T-helper 22 cell (primary cell): ENCODE measurements at places on chromosomes 12 and 14.

DNA sequence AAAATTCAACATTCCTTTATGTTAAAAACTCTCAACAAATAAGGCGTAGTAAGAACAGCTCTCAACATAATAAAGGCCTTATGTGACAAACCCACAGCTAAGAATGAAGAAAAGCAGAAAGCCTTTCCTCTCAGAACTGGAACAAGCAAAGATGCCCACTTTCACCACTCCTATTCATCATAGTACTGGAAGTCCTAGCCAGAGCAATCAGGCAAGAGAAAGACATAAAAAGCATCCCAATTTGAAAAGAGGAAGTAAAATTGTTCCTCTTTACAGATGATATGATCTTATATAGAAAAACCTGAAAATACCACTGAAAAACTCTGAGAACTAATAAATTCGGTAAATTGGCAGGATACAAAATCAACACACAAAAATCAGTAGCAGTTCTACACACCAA is 52.1 kb downstream of the STON2 start:
- no peak for DNase-seq

DNA sequence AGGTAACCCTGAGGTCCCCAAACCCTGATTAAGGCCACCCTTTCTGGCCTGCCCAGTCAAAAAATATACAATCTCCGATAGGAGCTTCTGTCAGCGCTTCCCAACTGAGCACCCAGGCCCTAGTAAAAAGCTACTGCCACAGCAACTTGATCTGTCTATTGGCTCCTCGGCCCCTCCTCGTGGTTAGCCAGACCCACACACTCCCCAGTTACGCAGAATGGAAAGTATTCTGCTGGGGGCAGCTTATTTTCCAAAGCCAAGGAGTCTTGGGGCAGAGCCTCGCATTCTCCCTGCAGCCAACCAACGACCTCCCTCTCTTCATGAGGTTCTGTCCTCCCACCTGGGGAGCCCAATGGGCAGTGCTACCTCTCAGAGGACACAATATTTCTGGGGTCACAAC is 32.1 kb downstream of the FMNL3 start:
- DNase-seq = no peak

- no peak for DNase-seq
Observed at GRCh38 chr12:5665615-5666014, 233.7 kb downstream of the NTF3 start.

GRCh38 chr12:82952946-82953345 is 266.2 kb downstream of the TMTC2 start:
- no peak for DNase-seq

DNA sequence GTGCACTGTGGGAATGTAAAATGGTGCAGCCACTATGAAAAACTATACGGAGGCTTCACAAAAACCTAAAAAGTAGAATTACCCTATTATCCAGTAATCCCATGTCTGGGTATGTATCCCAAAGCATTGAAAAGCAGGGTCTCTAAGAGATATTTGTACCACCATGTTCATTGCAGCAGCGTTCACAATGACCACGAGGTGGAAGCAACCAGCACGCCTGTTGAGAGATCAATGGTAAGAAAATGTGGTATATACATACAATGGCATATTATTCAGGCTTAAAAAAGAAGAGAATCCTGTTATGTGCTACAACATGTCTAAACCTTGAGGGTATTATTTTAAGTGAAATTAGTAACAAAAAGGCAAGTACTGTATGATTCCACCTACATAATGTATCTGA is 910 bp upstream of the NOPCHAP1 start:
- DNase-seq = no peak

- no peak for DNase-seq
Observed at GRCh38 chr14:83042858-83043257, 1509.2 kb upstream of the SEL1L start.

- no peak for DNase-seq
Observed at GRCh38 chr14:92352158-92352985, 29.4 kb downstream of the SLC24A4 start.
